Upper lobe of left lung (tissue), 6 donors: ENCODE measurements at places on chromosomes 2 and 18. TPM values are rescaled to one million over a fixed set of nuclear protein-coding genes. Genes with fewer than 3 reads are reported as not detected.
A peak's percentile ranks its signal among the peaks of the same experiment; 100 is the strongest.

Gene PTPRN
- 4.4 TPM for total RNA-seq

Gene POTEC
- total RNA-seq = not detected

Gene OXER1
- 1.3 TPM for total RNA-seq

Gene CAPN13
- total RNA-seq = 11.2 TPM

DNA sequence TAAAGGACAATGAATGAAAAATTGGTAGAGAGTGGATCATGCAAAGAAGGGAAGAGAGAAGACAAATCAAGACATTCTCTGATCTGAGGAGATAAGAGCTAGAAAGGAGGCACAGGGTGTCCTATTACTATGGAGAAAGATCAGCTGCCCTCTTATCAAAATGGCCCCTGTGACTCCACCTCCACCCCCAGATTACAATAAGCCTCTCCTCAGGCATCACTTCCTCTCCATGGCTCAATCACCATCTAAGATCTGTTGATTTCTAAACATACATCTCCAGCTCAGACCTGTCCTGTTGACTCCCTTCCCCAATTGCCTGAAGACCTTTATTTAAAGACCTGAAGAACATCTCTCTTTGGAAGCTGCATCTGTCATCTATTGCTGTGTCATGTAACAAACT is 43.2 kb downstream of the SP100 start:
- peaks cover 44% of the 10 kb centered on the region for H3K36me3 ChIP-seq
- peak overlapping the region; percentile 74 for H3K27ac ChIP-seq
- peaks cover 18% of the 10 kb centered on the region for H3K4me1 ChIP-seq
- no peak overlapping the region for H3K4me3 ChIP-seq

DNA sequence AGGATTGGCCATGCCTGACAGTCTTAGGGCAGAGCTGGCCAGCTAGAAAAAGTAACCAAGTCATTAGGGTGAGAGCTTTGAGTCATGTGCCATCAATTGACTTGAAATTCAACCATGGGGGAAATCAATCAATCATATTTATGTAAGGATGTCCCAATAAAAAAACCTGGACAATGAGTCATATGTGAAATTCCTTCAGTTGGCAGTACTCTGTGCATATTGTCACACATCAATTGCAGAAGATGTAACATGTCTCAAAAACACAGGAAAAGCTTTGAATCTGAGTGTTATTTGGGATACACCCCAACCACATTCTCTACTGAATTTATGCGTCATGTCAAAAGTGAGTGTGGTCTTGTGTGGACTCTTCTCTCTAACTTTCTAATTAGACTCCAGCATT is 1004.1 kb upstream of the NRXN1 start:
- H3K27ac ChIP-seq = no peak overlapping the region
- no peak for DNase-seq
- no peaks in the 10 kb centered on the region for H3K27me3 ChIP-seq
- no peaks in the 10 kb centered on the region for H3K36me3 ChIP-seq

DNA sequence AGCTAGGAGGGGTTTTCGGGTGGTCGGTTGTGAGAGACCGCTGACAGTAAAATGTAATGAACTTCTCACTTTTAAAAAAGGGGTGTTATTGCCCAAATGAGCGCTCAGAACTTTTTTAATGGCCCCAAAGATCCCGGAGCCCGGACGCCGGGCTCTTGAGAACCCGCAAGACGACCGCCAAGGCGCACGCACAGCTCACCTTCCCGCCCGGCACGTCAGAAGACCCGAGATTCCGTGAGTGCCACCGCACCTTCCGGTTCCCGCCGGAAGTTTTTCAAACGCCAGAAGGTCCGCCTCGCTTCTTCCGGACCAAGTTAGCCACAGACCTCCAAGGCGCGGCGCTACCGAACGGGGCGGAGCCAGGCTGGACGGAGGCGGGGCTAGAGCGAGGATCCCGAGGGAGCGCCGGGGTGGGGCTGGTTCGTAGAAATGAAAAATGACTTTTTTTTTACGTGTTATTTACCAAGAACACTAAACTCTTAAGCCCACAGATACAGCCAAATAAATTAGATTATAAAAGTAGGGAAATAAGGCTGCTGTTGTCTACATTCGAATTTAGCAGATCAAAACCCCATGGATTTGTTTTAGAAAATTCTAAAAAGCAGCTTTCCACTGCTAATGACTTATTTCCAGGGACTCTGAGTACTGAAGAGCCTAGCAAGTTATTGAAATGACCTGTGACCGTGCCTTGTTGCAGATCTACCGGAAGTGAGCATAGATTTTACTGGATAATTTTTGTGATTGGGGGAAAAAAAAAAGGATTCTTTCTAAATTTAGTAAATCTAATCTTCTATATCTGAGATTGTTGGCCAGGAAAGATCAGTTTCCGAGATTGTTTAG is at the start of gene SRBD1:
Gene SRBD1, minus strand, starts transcription at position 248 of the 840 bp plus-strand sequence. CDS start 5,826 bp downstream, outside the sequence.
- H3K4me3 ChIP-seq = peak within 1 kb of the TSS; percentile 98
- peak within 1 kb of the TSS; percentile 85 for H3K27ac ChIP-seq
- no peaks in the 10 kb centered on the region for H3K27me3 ChIP-seq
- H3K4me1 ChIP-seq = peaks cover 10% of the 10 kb centered on the region
- H3K36me3 ChIP-seq = no peaks in the 10 kb centered on the region
- DNase-seq = peak; percentile 97

DNA sequence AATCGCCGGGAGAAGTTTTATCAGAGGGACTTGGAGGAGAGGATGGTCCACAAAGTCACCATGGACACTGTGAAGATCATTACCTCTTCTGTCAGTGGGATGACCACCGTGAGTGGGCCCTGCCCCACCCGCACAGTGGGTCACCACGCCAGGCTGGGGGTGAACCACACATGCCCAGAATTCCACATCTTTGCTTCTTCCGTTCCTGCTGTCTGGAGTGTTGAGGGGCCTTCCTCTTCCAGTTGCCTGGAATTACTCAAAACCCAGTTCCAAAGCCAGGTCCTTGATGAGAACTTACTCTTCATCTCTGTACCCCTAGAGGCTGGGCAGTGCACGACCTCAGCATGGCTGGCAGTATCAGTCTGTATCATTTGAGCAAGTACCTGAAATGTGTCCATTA is 22.1 kb downstream of the MROH2A start:
- H3K4me3 ChIP-seq = no peak overlapping the region
- H3K27ac ChIP-seq = no peak overlapping the region
- H3K4me1 ChIP-seq = no peaks in the 10 kb centered on the region
- no peak for DNase-seq

DNA sequence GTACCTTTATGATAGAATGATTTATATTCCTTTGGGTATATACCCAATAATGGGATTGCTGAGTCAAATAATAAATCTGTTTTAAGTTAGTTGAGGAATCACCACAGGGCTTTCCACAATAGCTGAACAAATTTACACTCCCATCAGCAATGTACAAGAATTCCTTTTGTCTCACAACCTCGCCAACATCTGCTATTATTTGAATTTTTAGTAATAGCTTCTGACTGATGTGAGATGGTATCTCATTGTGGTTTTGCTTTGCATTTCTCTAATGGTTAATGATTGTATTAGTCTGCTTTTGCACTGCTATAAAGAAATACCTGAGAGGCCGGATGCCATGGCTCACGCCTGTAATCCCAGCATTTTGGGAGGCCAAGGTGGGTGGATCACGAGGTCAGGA is 1387.6 kb upstream of the ACVR2A start:
- no peak overlapping the region for H3K4me3 ChIP-seq
- no peak for DNase-seq
- H3K36me3 ChIP-seq = no peaks in the 10 kb centered on the region

GRCh38 chr2:133658020-133658903 is 90.0 kb upstream of the NCKAP5 start:
- no peak for DNase-seq
- H3K27me3 ChIP-seq = no peaks in the 10 kb centered on the region
- H3K4me1 ChIP-seq = no peaks in the 10 kb centered on the region
- no peak overlapping the region for H3K27ac ChIP-seq
- H3K4me3 ChIP-seq = no peak overlapping the region

GRCh38 chr2:20450201-20450999 is 3.5 kb downstream of the RHOB start:
- no peak for DNase-seq
- no peaks in the 10 kb centered on the region for H3K36me3 ChIP-seq
- peaks cover 24% of the 10 kb centered on the region for H3K4me1 ChIP-seq
- peak overlapping the region; percentile 97 for H3K27ac ChIP-seq
- H3K27me3 ChIP-seq = peaks cover 4% of the 10 kb centered on the region

GRCh38 chr2:236663287-236664101 is 93.9 kb downstream of the ACKR3 start:
- no peak overlapping the region for H3K27ac ChIP-seq
- H3K4me3 ChIP-seq = no peak overlapping the region
- H3K4me1 ChIP-seq = no peaks in the 10 kb centered on the region
- no peaks in the 10 kb centered on the region for H3K36me3 ChIP-seq
- DNase-seq = no peak
